ENCODE measurements at places on chromosomes 4 and X.

GRCh38 chr4:73189274-73189810, 69.3 kb downstream of the ANKRD17 start:
- no peak for DNase-seq

- no peak for DNase-seq
Observed at GRCh38 chr4:36187723-36188333, 56.5 kb downstream of the ARAP2 start.

GRCh38 chr4:175346376-175346775, 428.2 kb downstream of the ADAM29 start:
- no peak for DNase-seq

- peak; percentile 65 for DNase-seq
Observed at GRCh38 chrX:107676559-107677378, 48.5 kb downstream of the PRPS1 start.

DNA sequence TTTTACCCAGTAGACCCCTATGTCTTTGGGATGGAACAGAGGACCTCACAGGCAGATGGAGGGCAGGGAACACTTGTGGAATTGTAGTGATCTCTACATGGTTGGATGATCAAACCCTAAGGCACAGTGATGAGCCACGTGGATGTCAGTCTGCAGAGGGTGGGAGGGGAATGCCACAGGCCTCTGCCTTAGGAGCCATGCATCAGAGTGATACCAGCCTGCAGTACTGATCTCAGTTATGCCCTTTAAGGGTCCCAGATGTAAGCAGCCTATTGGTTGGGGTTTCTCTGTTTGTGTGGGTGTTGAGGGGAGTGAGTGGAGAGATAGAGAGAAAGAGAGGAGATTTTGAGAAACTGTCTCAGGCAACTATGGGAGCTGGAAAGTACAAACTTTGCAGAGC, 39.9 kb upstream of the XAGE1B start:
- DNase-seq = no peak

DNA sequence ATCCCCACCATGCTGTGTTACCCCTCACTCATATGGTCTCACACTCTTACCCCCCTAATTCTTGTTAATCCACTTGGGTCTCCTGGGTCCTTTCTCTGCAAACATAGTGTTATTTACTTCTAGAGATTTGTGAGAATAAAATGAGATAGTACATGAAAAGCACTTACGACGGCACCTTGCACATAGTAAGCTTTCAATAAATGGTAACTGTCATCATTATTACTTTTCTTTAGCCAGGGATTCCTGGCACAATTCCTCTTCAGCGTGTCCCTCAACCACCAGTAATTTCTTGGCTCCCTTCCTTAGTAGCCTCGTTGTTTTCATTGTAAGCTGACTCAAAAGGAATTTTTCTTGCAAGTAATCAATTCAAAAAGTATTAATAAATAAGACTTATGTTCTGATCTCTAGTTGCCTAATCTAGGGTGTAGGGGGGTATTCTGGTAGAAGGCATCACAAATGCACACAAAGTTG, 30.1 kb upstream of the RBMX start:
- DNase-seq = no peak

DNA sequence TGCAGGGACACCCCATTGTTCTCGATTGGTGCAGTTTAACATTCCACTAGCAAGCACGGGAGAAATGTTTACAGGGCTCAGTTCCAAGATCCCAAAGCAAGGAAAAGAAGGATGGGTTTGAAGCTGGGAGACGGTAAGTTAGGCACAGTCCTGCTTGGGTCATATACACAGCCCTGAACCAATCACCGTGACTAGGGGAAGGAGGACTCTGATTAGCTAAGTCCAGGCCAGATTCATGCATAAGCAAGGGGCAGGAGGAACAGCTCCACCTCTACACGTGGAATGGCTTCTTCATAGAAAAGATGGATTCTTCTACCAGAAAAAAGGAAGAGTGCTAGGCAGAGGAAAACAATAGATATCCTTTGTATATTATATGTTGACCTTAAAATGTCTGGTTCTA, 11.0 kb upstream of the EXOC1L start:
- DNase-seq = no peak

- DNase-seq = no peak
Observed at GRCh38 chr4:19992471-19993093, 259.1 kb upstream of the SLIT2 start.

DNA sequence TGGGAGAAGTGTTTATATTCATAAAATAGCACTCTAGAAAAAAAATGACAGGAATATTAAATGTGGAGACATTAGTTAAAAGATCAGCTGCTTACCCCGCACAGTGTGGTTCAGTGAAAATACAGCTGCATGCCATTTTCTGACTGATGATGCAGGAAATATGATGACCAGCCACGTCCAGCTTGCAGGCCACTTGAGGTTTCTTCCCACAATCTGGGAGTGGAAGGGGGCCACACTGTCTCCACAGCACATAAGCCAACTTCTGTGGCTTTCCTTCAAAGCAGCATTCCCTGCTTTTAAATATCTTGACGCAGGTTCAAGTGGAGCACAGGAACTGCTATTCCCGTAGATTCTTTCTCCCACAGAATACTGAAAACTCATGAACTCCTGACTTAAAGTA, 173.4 kb upstream of the GALNT7 start:
- no peak for DNase-seq

DNA sequence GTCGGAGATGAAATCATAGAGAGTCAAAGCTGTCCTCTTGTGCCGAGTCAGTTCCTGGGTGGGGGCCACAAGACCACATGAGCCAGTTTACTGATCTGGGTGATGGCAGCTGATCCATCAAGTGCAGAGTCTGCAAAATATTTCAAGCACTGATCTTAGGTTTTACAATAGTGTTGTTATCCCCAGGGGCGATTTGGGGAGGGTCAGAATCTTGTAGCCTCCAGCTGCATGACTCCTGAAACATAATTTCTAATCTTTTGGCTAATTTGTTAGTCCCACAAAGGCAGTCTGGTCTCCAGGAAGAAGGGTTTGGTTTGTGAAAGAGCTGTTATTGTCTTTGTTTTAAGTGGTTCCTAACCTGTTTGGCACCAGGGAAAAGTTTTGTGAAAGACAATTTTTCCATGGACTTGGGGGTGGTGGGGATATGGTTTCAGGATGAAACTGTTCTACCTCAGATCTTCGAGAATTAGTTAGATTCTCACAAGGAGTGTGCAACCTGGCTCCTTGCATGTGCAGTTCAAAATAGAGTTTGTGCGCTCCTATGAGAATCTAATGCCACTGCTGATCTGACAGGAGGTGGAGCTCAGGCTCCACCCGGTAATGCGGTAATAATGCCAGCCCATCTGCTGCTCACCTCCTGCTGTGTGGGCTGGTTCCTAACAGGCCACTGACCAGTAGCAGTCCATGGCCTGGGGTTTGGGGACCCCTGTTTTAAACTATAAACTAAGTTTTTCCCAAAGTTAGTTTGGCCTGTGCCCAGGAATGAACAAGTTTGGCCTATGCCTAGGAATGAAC, 29.2 kb downstream of the METAP1 start:
- DNase-seq = no peak

DNA sequence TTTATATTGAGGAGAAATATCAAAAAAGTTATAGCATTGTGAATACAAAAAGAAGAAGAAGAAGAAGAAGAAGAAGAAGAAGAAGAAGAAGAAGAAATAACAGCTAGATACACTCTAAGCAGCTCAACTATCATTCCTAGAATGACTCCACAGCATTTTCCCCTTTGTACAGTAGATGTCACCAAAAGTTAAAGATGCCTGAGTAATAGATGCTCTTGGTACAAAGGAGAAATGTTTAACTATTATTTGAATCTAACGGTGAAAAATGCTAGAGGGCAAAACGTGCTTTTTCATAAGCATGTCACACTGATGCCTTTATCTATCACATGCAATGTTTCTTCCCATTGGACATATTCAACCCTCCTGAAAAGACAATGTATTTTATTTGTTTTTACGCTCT, 178.4 kb upstream of the GPRIN3 start:
- no peak for DNase-seq

DNA sequence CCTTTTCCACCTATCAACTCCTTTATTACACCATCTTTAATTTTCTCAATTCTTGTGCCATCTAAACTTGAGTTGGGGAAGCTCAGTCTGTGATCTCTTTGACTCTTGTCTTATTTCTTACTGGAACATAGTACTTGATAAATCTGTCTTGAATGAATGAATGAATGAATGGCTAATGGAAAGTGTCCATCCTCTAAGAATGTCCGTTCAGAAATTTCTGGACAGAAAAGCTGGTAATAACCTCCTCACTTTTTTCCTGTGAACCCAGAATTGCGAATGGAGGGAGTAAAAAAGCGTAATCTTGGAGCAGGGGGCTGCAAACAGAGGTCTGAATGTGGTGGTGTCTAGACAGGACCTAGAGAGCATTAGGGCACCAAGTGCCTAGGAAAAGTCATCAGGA, 9.4 kb upstream of the CLTRN start:
- DNase-seq = no peak

GRCh38 chr4:107885865-107886264, 45.5 kb upstream of the CYP2U1 start:
- DNase-seq = no peak

GRCh38 chrX:9204560-9204959, 170.6 kb upstream of the FAM9B start:
- DNase-seq = no peak

- DNase-seq = no peak
Observed at GRCh38 chr4:93409035-93409434, 419.5 kb upstream of the ATOH1 start.

DNA sequence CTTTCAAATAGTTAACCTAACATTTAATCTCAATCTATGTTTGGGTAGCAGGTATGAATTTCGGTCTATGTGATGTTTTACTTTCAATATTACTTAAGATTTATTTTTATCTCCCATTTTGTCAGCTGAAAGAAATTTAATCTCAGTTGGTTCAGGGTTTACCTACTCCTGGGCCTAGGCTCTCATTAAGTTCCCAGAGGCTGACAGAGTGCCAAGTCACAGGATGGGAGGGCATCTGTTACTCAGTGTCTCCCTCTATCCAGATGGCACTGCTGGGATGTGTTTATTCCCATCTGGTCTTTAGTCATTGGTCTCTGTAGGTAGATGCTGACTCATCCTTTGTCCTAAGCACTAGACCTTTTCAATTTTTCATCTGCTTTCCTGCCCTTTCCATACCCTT, 129.4 kb upstream of the ARSJ start:
- DNase-seq = no peak

DNA sequence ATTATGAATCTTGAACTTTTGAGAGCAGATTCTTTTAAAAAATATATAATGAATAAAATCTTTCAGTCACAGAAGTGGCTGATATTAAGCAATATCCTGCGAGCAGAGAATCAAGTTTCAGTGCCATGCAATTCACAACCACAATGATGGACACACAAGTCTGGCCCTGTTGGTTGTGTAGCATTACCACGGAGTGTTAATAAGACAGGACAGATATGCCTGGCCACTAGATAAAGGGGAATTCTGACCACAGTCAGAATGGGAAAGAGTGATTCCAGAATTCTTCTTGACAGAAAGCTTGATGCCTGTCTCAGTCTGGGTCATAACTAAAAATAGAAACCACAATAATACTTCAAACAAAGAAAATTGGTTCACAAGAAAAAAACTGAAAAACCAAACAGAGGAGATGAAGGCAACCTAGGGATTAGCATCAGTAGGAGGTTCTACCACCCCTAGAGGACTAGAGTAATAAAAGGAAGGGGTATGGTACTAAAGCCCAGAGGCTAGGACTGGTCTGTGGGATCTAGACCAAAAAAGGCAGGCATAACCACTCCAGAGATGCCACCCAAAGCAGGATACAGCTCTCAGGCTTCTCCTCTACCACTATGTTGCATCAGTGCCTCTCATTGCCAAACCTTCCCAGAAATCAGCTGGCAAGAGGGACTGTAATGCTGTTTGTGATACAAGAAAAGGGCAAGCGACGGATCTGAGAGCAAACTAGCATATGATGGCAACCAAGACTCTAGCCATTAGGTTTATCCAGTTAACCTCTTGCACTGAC, 59.0 kb downstream of the RNF150 start:
- DNase-seq = no peak

DNA sequence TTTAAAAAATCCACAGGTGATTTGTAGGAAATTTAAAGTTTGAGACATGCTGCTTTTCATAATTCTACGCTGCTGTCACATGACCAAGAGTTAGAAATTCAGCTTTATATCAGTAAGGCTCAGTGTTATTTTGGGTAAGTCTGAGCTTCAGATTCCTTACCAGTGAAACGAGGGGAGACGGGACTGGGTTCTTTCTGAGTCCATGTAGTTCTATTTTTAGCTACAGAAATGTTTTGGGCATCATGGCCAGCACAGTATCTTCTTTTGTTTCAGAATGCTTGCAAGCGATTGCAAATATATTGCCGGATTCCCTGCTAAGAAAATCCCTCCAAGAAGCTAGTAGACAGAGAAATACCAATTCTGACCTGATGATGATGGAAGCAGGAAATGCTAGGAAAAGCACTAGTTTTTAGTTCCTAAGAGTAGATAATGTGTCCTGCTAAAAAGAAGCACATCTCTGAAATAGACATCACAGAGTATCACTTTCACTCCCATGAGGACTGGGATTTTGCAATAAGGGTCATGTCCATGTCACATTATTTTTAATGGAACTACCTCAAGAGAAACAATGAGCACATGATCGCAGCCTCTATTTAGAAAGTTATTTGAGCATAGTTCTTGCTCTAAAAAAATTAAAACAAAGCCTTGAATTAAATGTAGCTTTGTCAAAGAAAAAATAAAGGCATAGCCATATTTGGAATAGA, 10.9 kb downstream of the ATP1B4 start:
- no peak for DNase-seq

DNA sequence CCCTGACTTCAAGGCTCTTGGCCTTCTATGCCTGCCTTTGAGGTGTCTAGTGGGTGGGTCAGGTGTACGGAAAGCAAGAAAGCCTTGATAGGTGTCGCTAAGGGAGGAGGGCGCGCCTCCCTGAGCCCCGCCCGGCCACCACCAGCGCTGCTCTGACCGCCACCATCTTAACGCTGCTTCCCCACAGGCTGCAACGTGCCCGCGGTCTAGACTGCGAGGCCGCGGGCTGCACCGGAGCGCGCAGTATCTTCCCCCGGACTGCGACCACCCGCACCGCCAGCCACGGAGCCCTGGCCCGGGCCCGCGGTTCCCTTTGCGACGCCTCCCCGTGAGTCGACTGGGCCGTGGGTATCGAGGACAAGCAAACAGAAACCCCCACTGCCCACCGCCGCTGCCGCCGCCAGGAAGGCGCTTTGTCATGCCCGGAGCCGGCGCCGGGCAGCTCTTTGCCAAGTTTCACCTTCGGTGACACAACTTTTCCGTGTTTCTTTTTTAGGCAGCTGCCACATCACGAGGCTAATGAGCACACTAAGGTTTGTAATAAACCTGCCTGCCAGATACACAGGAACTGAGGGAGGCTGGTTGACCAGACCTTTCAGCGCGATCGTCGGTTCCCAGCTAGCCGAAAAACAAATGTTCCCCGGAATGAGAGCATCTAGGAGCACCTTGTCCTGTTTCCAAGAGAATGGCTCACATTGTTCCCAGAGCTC, 335.8 kb upstream of the F9 start:
- DNase-seq = peak; percentile 3

GRCh38 chr4:187413564-187414358, 581.8 kb upstream of the ZFP42 start:
- no peak for DNase-seq

GRCh38 chr4:130563185-130563888, 1467.4 kb downstream of the C4orf33 start:
- DNase-seq = no peak

Measured in stimulated activated naive CD8-positive, alpha-beta T cell treated with anti-CD3 and anti-CD28 coated beads, Interleukin-15, Interleukin-2, amounts not matched to agents 100 U/mL and 50 U/mL, for 24 hours (primary cell).